GF-D8 (cell line): ENCODE measurements at places on chromosomes 3 and 15.

GRCh38 chr15:69092159-69092558, 68.3 kb upstream of the GLCE start:
- no peak for DNase-seq

DNA sequence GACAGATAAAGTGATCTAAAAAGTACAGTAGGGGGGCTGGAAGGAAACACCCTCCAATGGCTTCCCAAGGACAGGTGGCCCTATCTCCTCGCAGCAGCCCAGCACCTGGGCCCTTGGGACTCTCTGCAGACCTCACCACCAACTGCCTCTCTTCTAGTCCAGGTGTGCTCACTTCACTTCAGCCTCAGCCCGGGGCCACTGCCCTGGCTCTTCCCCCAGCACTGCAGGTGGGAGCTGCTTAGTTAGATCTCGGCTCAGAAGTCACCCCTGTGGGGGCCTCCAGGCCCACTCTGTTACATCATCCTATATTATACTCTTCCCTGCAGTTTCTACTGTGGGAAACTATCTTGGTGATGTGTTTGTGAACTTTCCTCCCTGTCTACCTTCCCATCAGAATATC, 2.0 kb downstream of the KLF15 start:
- DNase-seq, result no peak

- no peak for DNase-seq
Observed at GRCh38 chr3:195860456-195860855, 47.9 kb downstream of the TNK2 start.

- no peak for DNase-seq
Observed at GRCh38 chr3:151772825-151773480, 39.2 kb downstream of the AADACL2 start.

GRCh38 chr15:85718271-85718971, 76.3 kb downstream of the KLHL25 start:
- no peak for DNase-seq

DNA sequence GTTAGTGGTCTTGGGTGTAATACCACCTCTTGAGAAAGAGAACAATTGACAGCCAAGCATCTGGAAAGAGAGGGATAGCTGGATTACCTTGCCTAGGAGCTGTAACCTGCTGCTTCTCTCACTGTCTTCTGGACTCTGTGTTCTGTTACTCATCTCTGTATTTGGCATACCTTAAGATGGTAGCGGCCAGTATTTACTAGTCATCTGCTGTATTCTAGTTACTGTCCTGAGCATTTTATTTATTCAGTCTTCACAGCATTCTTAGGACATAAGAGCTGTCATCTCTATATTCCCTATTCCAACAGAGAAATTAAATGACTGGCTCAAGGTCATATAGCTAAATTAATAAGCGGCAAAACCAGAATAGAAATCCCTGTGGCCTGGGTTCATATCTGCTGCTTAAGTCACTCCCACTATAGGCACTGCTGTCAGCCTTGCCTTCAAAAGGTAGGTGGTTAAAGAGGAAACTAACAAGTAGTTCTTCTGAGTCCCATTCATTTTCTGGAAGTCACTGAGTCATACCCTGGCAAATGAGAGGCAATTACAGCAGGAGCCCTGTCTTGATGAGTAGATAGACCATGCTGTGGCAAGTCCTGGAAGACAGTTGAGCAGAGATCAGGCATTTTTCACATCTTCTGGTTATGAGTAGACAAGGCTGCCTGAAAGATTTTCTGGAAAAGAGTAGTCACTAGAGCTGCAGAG, 68.2 kb downstream of the RAB7A start:
- no peak for DNase-seq

- no peak for DNase-seq
Observed at GRCh38 chr3:105593315-105593714, 226.6 kb downstream of the ALCAM start.

DNA sequence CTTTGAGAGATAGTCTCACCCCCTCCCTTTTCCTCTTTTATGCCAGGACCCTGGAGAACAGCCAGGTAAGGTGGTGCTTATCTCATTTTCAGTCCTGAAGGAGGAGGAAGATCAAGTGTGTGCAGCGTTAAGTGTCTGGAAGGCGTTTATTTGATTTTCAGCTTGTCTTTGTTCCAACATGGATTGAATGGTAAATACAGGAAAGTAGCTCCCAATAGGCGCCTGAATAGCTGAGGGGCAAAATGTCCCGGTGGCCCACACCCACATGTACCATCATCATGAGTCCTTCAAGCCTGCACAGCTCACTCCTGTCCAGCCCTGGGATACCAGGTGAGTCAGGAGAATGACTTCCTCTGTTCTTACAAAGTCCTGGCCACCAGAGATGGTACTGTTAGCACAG, 73.5 kb downstream of the CEMIP start:
- no peak for DNase-seq

GRCh38 chr15:31446546-31446945, 119.9 kb downstream of the KLF13 start:
- no peak for DNase-seq

DNA sequence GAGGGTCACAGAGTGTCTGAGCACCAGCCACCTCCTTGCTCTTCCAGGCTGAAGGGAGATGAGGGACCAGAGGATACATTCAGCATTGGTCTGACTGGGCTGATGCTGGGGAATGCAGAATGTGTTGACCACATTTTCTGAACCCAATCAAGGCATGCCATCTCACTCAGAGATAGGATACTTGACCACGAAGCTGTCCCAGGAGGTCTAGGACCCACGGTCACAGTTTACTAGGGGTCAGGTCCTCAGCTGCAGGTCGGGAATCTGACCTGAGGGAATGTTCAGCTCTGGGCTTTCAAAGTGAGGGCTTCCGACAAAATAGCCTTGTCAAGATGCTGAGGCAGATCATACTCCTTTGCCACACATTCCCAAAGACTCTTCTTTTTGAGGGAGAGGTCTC, 19.6 kb downstream of the PLA2G4E start:
- no peak for DNase-seq

DNA sequence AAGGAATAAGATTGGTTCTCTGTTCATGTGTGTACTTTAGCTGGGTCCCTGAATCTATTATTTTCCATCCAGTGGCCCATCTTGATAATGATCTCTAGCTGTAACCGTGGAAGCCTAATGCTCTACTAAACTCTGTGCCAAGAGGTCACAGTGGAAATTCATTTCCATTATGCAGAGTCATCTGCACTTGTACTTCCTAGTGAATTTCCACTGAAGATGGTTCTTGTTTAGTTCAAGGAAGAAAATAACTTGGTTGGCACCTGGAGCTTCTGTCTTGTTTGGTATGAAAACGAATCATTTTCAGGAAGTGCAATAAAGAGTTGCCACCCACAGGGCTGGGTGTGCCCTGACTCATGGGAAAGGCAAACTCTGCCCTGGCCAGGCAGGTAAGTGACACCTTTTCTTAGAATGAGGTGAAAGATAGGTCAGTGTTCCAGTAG, 10.3 kb downstream of the LPP start:
- DNase-seq, result no peak

DNA sequence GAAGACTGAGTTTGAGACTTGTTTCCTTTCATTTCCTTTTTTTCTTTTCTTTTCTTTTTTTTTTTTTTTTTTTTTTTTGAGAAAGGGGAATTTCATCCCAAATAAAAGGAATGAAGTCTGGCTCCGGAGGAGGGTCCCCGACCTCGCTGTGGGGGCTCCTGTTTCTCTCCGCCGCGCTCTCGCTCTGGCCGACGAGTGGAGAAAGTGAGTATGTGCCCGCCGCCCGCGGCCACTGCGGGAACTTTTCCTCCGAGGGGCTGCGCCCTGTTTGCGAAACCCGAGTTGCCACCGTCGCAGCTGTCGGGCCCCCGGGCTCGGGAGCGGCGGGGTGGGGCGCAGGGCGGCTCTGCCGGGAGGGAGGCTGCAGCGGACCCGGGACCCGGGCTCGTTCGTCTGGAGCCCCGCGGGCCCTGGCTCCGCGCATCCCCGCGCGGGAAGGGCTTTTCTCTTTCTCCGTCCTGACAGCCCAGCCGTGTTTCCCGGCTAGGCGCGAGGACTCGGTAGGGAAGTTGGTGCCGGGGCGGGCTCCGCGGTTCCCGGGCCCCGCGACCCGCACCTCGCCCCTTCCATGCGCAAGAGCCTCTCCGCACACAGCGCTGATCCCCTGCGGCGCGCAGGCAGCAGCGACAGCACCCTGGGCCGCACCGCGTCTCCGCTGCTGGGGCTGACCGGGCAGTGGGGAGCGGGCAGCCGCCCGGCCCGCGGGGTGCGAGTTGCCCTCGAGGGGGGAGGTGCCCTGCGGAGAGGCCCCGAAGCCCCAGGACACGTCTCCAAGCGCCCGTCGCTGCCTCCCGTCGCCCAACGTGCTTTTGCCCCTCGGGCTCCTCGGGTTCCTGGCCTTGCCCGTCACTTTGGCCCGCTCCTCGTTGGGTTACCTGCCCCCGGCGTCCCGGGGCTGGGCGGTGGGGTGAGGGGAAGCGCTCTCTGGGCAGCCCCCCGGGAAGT, 1.4 kb downstream of the IGF1R start:
- peak; percentile 10 for DNase-seq

DNA sequence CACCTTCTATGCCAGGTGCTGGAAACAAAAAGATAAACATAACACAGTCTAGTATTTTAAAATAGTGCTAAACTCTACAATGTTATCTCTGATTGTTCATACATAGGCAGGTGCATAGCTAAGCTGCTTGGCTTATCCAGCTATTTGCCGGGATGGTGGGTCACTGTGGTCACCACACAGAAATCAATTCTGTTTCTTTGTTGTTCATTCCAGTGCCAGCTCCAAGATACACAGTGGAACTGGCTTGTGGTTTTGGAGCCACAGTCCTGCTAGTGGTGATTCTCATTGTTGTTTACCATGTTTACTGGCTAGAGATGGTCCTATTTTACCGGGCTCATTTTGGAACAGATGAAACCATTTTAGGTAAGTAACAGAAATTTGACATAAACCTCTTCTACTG, 130.2 kb downstream of the IL1RAP start:
- DNase-seq, result no peak

DNA sequence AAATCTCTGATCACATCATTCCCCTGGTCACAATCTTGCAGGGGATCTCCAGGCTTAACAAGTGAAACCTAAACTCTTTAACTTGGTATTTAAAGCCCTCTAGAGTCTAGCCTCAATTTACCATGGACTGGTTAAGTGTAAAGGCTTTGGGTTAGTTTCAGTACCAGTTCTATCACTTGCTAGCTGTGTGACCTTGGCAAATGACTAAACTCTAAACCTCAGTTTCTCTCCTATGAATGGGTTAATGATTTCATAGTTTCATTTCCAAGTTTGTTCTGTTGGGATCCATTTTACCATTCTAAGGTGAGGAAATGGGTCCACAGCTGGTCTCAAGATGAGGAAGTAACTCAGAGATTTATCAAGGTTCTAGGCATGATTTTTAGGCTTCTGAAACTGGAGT, 38.8 kb upstream of the TIMP4 start:
- DNase-seq, result no peak

DNA sequence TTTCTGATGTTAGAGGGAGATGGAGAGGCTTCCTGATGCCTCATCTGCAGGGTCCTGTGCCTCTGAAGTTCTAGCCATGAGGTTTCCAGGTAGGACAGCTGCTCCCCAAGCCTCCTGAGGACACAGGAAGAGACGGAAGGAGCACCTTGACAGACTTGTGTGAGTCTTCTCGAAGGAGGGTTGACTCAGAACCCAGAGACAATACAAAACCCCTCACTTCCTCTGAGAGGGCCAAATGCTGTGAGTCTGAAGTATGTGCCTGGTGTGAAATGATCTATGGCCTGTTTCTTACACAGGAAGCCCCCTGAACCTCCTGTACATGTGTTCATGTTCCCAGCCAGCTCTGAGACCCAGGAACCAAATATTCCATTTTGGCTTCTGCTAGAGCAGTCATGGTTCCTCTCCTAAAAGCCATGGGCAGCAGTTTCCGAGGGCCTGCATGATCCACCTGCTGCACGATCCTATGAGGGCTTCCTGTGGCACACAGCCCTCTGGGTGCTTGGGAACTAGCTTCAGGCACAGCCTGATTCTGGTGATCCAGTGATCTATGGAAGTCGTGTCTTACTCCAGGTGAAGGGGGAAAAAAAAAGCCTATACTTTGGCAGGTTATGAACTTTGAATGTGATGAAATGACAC, 62.2 kb downstream of the AAGAB start:
- no peak for DNase-seq

DNA sequence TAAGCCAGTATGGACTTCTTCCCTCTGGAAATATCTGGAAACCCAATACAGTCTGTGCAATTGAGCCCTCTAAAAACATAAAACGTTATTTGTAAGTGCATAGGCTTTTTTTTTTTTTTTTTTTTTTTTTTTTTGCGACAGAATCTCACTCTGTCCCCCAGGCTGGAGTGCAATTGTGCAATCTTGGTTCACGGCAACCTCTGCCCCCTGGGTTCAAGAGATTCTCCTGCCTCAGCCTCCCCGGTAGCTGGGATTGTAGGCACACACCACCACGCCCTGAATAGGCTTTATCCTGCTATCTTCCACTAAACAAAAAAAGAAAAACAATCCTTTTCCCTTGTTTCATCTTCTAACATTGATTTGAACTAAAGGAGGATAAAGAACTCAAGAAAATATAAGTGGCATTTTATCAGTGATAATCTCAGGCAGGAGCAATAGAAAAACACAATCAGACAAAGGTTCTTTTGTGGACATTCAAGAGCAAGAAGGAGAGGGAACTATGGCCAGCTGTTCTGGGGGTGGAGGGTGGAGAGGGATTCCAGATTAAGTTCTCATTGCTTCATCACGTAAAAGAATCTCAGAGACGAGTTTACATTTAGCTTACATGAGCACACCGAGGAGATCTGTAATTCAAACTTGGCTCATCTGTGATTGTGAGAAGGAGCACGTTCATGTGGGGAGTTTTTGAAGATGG, 68.6 kb downstream of the ITGB5 start:
- no peak for DNase-seq

- no peak for DNase-seq
Observed at GRCh38 chr15:74200871-74201419, 1.6 kb downstream of the STRA6 start.

GRCh38 chr3:188150982-188151381, 3.0 kb upstream of the LPP start:
- DNase-seq, result no peak

- no peak for DNase-seq
Observed at GRCh38 chr3:98885851-98886250, 15.6 kb downstream of the DCBLD2 start.

- no peak for DNase-seq
Observed at GRCh38 chr3:50586763-50587070, 17.4 kb downstream of the HEMK1 start.

- peak; percentile 7 for DNase-seq
Observed at GRCh38 chr3:48765376-48765775, 48.4 kb upstream of the IP6K2 start.

DNA sequence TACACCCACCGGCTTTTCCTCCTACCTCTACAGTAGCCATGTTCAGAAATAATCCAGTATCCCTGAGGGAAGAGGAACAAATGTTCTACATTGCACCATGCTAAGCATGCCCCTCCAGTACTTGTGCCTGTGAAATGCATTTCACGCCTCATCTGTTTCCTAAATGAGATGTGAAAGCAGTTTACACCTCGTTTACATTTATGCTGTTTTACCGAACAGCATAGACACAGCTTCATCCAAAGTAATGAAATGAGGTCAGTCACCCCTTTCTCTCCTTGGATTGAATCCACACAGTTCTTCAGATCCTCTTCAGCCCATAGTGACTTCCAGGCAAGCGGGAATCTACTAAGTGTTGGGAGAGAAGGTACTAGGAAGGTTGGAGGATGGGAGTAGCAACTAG, 514.3 kb downstream of the PDCD6IP start:
- no peak for DNase-seq
